ENCODE measurements at places on chromosomes 11 and 22.

GRCh38 chr22:17098379-17098819 is 13.6 kb downstream of the IL17RA start:
- DNase-seq, result peak; percentile 46

DNA sequence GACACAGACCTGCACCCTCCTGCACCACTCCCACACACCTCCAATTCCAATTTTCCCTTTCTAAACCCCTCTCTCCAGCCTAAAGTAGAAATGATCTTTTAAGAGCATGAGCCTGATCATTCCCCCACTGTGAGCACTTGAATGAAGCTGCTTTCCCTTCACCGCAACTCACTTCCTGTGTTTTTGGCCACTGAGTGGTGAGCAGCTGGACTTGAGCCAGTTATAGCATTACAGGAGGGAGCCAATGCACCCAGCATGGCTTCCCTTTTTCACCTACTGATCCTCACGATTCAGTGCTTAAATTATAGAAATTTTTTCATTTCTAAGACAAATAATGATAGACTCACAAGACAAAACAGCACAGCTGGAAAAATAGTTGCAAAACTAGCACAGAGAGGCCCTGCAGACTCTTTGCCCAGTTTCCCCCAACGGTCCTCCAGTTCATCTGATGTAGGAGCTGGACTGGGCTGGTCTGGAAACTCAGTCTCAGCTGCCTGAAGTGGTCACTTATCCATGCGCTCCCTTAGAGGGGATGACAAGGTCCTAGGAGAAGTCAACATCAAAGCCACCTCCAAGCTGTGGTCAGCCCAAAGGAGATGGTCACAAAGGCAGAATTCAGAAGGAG is 9.7 kb upstream of the APOL4 start:
- no peak for DNase-seq

GRCh38 chr22:28019360-28019759 is 100.3 kb upstream of the PITPNB start:
- no peak for DNase-seq

GRCh38 chr11:19453651-19454257 is 213.0 kb upstream of the E2F8 start:
- no peak for DNase-seq

- DNase-seq, result no peak
Measured at GRCh38 chr11:47258317-47258902, 614 bp downstream of the NR1H3 start.

GRCh38 chr11:73420136-73420535 is 43.9 kb downstream of the RELT start:
- DNase-seq, result no peak

DNA sequence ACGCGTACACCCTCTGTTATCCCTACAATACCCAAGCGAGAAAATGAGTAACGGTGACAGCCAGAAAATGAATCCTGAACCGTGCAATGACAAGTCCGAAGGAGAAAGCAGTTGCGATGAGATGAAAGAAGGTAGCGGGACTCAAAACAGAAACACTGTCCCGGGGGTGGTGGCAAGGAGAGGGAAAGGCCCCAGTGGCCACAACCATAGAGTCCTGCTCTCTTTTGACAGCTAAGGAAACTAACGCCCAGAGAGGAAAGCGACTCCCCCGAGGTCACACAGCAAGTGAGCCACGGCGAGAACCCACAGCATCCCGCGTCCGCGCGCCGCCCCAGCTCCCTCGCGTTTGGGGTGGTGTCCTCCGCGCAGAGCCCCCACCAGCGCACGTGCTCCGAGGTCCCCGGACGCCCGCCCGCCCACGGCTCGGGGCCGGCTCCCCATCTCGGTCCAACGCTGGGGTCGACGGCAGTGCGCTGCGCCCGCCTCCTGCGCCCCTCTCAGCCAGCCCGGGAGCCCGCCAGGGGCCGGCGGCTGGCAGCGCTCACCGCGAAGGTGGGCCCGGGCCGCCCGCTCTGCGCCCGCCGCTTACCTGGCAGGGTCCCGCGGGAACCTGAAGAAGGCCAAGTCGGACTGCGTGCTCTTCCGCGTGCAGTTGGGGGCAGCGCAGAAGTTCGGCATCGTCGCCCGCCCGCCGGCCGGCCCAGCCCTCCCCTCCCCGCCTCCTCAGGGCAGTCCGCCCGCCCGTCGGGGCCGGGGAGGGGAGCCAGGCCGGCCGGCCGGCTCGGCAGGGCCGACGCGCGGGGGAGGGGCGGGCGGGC is 564 bp downstream of the THAP12 start:
- peak; percentile 55 for DNase-seq

- DNase-seq, result no peak
Measured at GRCh38 chr11:80455818-80456217, 1015.0 kb upstream of the TENM4 start.

- DNase-seq, result no peak
Measured at GRCh38 chr11:129701706-129702105, 113.9 kb upstream of the TMEM45B start.

GRCh38 chr11:124769806-124770774 is 8.0 kb upstream of the ESAM start:
- DNase-seq, result no peak

GRCh38 chr11:110830344-110830743 is 118.1 kb upstream of the ARHGAP20 start:
- no peak for DNase-seq

- DNase-seq, result no peak
Measured at GRCh38 chr11:113674397-113674685, 31.8 kb downstream of the TMPRSS5 start.

DNA sequence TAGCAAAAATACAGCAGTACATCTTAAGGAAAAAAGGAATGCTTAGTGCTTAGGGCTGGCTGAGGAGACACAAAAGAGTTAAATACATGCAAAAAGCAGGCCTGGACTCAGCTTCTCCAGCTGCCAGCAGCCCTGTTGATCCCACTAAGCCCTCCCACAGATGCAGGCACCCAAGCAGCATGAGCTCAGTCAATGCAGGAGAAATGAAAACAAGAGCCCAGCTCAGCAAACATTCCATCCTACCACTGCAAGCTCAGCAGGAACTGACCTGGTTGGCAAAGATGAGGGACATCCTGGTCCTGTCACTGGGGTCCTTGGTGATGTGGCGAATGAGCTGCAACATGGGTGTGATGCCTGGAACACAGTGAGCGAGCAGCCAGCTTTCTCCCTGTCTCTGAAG is 5.8 kb downstream of the CYB5R2 start:
- DNase-seq, result no peak

DNA sequence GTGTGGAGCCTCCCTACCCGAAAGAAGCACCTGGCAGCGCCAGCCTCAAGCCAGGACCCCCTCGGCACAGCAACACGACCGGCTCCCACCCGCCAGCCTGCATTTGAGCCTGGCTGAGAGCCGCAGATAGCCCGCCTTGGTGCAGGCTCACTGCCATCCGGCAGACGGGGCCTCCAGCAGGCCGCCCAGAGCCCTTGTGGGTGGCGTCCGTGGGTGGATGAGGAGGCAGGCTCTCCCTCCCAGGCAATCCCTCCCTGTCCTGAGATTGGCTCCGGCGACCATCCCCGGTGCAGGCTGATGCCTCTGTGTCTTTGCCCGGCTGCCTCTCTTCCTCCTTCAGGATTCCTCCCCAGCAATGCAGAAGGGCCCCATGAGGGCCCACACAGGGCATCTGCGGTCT is 1527.9 kb downstream of the BRD1 start:
- DNase-seq, result no peak

GRCh38 chr22:46801826-46802607 is 39.6 kb downstream of the TBC1D22A start:
- DNase-seq, result no peak

GRCh38 chr22:29331213-29331612 is 15.7 kb upstream of the RASL10A start:
- DNase-seq, result no peak

DNA sequence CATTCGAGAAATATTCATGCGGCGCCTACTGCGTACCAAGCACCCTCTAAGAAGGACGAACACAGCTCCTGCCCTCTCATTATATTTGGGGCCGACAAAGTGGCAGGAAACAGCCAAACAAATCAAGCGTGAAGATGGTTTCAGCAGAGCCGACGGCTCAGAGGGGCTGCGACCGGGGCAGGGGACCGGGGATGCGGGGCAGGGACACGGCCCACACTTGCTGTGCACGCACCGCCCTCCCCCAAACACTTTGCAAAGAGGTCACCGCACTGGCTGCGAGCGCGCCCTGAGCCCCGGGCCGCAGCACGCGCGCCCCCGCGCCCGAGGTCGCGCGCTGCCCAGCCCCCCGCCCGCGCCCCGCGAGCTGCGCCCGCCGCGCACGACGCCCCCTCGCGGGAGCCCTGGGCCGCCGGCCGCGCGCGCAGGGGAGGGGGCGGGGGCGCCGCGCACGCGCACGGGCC is 255 bp upstream of the SYNGR1 start:
- no peak for DNase-seq

DNA sequence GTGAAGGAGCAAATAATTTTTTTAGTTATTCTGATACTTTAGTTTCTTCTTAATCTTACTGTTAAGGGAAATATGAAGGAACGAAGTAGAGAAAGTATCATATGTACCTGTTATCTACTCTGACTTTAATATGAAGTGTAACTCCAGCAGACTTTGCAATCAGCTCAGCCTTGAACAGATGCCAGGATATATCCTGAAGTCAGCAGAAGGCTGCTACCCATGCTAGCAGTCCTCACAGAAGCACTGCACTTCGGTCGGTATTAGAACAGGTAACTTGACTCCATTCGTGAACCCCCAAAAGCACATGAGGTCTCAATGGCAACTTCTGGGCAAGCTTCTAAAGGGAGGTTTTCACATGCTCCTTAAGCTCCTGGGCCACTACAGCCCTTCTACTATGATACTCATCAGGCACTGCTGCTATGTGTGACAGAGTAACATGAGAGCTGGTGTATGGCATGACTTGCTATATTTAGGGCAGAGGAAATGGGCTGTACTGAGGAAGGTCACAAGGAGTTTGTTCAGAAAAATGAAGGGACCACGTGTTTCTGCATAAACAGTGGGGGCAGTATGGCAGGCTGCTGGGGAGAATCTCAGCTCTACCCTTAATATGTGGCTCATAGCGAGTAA is 344.1 kb downstream of the SOX6 start:
- DNase-seq, result no peak

- peak; percentile 51 for DNase-seq
Measured at GRCh38 chr11:60265373-60266214, 14.9 kb upstream of the MS4A4A start.

- no peak for DNase-seq
Measured at GRCh38 chr11:2089536-2090165, 49.5 kb downstream of the IGF2 start.

DNA sequence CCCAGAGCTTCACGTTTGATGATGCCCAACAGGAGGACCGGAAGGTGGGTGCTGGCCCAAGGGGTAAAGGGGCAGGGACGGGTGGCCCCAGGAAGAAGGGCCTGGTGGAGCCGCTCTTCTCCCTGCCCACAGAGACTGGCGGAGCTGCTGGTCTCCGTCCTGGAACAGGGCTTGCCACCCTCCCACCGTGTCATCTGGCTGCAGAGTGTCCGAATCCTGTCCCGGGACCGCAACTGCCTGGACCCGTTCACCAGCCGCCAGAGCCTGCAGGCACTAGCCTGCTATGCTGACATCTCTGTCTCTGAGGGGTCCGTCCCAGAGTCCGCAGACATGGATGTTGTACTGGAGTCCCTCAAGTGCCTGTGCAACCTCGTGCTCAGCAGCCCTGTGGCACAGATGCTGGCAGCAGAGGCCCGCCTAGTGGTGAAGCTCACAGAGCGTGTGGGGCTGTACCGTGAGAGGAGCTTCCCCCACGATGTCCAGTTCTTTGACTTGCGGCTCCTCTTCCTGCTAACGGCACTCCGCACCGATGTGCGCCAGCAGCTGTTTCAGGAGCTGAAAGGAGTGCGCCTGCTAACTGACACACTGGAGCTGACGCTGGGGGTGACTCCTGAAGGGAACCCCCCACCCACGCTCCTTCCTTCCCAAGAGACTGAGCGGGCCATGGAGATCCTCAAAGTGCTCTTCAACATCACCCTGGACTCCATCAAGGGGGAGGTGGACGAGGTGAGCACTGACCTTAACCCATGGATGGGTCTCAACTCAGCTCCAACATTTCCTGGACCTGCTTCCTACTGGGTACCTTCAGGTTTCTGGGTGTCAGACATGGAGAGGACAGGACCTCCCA is 2.0 kb downstream of the RIC8A start:
- DNase-seq, result no peak

DNA sequence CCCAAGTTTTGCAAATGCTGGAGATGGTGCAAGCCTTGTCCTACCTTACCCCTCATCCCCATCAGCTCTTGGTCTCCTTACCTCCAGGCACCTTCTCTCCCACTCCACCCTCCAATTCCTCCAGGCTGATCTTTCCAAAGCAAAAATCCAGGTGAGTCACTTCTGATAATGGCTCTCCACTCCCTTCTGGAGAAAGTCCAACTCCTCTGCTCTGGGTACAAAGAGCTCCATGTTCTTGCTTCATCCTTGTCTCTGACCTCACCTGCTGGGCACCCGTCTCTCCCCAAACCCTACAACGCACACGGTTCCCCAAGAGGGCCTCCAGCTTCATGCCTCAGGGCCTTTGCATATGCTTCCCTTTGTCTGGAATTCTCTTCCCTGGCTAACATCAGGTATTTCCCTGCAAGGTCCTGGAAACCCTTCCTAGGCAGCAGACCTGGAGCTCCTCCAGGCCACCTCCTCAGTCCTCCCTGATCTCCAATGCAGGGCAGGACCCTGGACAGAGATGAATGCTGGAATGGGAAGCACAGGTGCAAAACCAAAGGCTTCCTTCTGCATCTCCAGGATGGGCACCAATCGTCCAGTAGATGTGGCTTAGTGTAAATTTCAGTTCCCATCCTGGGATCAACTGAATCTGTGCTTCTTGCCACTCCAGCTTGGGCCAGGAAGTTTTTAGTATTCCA is 22.7 kb downstream of the IFT27 start:
- no peak for DNase-seq

GRCh38 chr11:110434952-110435779 is 5.4 kb downstream of the FDX1 start:
- DNase-seq, result peak; percentile 44

DNA sequence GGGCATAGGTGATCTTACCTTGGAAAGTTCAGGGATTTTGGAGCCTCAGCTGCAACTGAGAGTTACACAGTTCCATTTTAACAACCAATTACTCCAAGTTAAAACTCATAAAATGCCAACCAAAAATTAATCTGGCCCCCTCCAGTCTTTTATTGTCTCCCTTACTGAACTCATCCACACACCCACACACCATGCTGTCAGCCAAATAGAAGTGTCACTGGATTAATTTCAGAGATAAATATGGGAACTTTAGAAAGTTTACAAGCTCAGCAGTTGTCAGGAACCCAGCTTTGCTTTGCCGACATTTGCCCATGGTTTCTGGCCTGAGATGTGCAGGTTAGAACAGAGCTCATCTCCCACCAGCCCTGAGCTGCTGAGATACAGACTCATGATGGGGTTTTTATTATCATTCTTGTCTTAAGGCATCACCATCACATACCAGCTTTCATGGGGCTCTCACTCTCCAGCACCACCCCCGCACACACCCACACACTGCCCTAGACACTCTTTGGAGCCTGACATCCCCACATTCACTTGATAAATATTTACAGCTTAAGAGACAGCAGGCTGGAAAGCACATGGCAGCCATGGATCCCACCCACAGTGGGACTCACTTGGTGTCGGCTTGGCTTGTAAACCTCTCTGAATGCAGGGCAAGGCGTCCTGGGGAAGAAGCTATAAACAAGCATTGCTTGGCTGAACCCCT is 23.7 kb upstream of the CTR9 start:
- DNase-seq, result no peak

All from CD4-positive, alpha-beta T cell treated with Interleukin-4 for 4 hours (primary cell).